ENCODE measurements at places on chromosomes 3 and 15.

DNA sequence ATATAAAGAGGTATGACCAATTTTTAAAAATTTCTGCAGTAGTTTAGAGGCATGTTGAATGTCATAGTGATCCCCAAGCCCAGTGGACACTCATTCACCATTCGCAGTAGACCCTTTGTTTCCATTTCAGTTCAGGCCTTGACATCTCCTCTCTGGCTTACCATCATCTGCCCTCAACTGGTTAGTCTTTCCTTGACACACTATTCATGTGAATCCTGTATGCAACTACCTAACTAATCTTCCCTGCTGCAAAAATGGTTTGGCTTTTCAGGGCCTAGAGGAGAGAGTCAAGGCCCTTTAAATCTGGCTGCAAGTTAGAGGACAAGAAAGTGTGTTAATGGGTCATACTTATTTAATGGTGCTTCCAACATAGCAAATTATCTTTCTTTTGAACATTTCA lies 10.9 kb downstream of the APH1B start:
- peaks cover 6% of the 10 kb centered on the region for H3K4me1 ChIP-seq
- peaks cover 20% of the 10 kb centered on the region for H3K36me3 ChIP-seq
- H3K4me3 ChIP-seq: no peak overlapping the region
- DNase-seq: no peak
- no peaks in the 10 kb centered on the region for H3K27me3 ChIP-seq

- no peak overlapping the region for H3K27ac ChIP-seq
- H3K4me1 ChIP-seq: no peaks in the 10 kb centered on the region
- H3K4me3 ChIP-seq: no peak overlapping the region
- DNase-seq: no peak
- H3K36me3 ChIP-seq: no peaks in the 10 kb centered on the region
These were observed 60.8 kb upstream of the GALNT15 start for GRCh38 chr3:16113704-16114103.

DNA sequence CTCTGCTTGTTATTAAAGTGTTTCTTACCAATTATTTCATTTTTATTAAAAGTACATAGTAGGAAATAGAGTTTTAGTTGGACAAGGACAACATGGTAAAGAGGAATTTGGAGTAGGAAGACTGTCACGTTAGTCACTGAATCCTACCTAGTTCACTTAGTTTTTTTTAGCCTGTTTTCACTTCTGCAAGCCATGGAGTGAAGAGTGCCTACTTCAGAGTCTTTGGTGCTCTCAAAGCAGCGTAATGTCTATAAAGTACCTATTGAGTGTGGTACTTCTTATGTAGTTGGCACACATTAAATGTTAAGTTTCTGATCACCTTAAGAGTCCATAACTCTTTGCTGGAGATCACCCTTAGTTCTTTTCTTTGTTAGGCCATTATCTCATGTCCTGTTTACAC lies 78.7 kb downstream of the LPP start:
- peaks cover 14% of the 10 kb centered on the region for H3K36me3 ChIP-seq
- H3K4me1 ChIP-seq: peaks cover 51% of the 10 kb centered on the region
- H3K4me3 ChIP-seq: no peak overlapping the region
- no peaks in the 10 kb centered on the region for H3K27me3 ChIP-seq
- no peak for DNase-seq

- H3K27me3 ChIP-seq: no peaks in the 10 kb centered on the region
- H3K4me3 ChIP-seq: no peak overlapping the region
- H3K27ac ChIP-seq: peak overlapping the region; percentile 14
- H3K4me1 ChIP-seq: peaks cover 13% of the 10 kb centered on the region
These were observed 2.7 kb upstream of the PARP16 start for GRCh38 chr15:65289261-65289854.

DNA sequence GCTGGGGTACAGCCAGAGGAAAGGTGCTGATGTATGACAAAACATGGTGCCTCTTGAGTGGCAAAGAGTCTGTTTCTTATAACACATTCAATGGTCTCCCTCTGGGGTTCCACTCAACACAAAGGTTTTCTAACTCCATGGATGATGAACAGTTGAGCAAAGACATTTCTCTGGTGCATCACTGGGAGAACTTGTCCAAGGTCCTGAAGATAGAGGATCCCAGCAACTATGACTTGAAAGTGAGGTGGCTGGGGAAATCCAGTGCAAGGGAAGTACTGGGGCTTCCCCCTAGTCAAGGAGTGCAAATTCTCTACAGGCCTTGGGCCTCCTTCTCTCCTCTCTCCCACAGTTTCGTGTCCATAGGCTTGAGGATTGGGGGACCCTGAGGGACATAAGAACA lies 431.1 kb downstream of the WDR72 start:
- no peaks in the 10 kb centered on the region for H3K4me1 ChIP-seq
- DNase-seq: no peak
- H3K36me3 ChIP-seq: no peaks in the 10 kb centered on the region
- H3K27me3 ChIP-seq: no peaks in the 10 kb centered on the region
- H3K27ac ChIP-seq: no peak overlapping the region

- peak overlapping the region; percentile 87 for H3K4me3 ChIP-seq
- peaks cover 31% of the 10 kb centered on the region for H3K27me3 ChIP-seq
- DNase-seq: peak; percentile 15
- peaks cover 26% of the 10 kb centered on the region for H3K4me1 ChIP-seq
These were observed 619 bp upstream of the CMTM8 start for GRCh38 chr3:32237670-32238452.

GRCh38 chr15:69957175-69957574 lies 140.5 kb downstream of the TLE3 start:
- H3K4me1 ChIP-seq: peaks cover 6% of the 10 kb centered on the region
- H3K27me3 ChIP-seq: peaks cover 28% of the 10 kb centered on the region
- no peaks in the 10 kb centered on the region for H3K36me3 ChIP-seq
- no peak overlapping the region for H3K4me3 ChIP-seq
- no peak for DNase-seq

GRCh38 chr3:124491098-124491497 lies 239.2 kb upstream of the UMPS start:
- no peak overlapping the region for H3K4me3 ChIP-seq
- H3K27me3 ChIP-seq: peaks cover 29% of the 10 kb centered on the region
- H3K36me3 ChIP-seq: no peaks in the 10 kb centered on the region
- H3K4me1 ChIP-seq: peaks cover 2% of the 10 kb centered on the region

- no peak overlapping the region for H3K27ac ChIP-seq
- DNase-seq: no peak
- no peaks in the 10 kb centered on the region for H3K27me3 ChIP-seq
- no peak overlapping the region for H3K4me3 ChIP-seq
These were observed 15.3 kb downstream of the GABPB1 start for GRCh38 chr15:50339717-50340116.

GRCh38 chr3:46183330-46183729 lies 24.8 kb downstream of the CCR1 start:
- no peaks in the 10 kb centered on the region for H3K27me3 ChIP-seq
- no peak overlapping the region for H3K4me3 ChIP-seq
- peaks cover 35% of the 10 kb centered on the region for H3K4me1 ChIP-seq
- no peak for DNase-seq
- H3K27ac ChIP-seq: no peak overlapping the region
- H3K36me3 ChIP-seq: peaks cover 12% of the 10 kb centered on the region

- H3K4me1 ChIP-seq: peaks cover 14% of the 10 kb centered on the region
- no peak for DNase-seq
- H3K4me3 ChIP-seq: no peak overlapping the region
- no peak overlapping the region for H3K27ac ChIP-seq
- no peaks in the 10 kb centered on the region for H3K36me3 ChIP-seq
These were observed 535 bp downstream of the C2CD4B start for GRCh38 chr15:62164396-62165103.

GRCh38 chr15:48657950-48658591 lies 12.6 kb upstream of the FBN1 start:
- H3K27me3 ChIP-seq: peaks cover 8% of the 10 kb centered on the region
- no peak overlapping the region for H3K27ac ChIP-seq
- H3K4me1 ChIP-seq: no peaks in the 10 kb centered on the region
- peaks cover 5% of the 10 kb centered on the region for H3K36me3 ChIP-seq

GRCh38 chr3:160709477-160710182 lies 32.7 kb downstream of the ARL14 start:
- H3K27ac ChIP-seq: no peak overlapping the region
- no peaks in the 10 kb centered on the region for H3K36me3 ChIP-seq
- H3K27me3 ChIP-seq: peaks cover 39% of the 10 kb centered on the region
- no peak for DNase-seq
- H3K4me3 ChIP-seq: no peak overlapping the region

- H3K4me3 ChIP-seq: peak within 1 kb of the TSS; percentile 56
- peak; percentile 17 for DNase-seq
- H3K36me3 ChIP-seq: no peaks in the 10 kb centered on the region
- no peak within 1 kb of the TSS for H3K27ac ChIP-seq
- peaks cover 11% of the 10 kb centered on the region for H3K4me1 ChIP-seq
These were observed at the start of gene CEMIP for GRCh38 chr15:80778964-80779657. CEMIP (plus strand) TSS chr15:80779370; CDS start chr15:80873880, 94,510 bp downstream.

- no peaks in the 10 kb centered on the region for H3K27me3 ChIP-seq
- no peaks in the 10 kb centered on the region for H3K4me1 ChIP-seq
- no peak for DNase-seq
- no peak overlapping the region for H3K27ac ChIP-seq
- H3K36me3 ChIP-seq: no peaks in the 10 kb centered on the region
These were observed 657.0 kb downstream of the TUSC7 start for GRCh38 chr3:117366574-117366973.

- H3K36me3 ChIP-seq: no peaks in the 10 kb centered on the region
- H3K27ac ChIP-seq: no peak overlapping the region
- peaks cover 11% of the 10 kb centered on the region for H3K4me1 ChIP-seq
- H3K27me3 ChIP-seq: no peaks in the 10 kb centered on the region
- no peak overlapping the region for H3K4me3 ChIP-seq
These were observed 185.7 kb upstream of the THRB start for GRCh38 chr3:24680214-24680967.

DNA sequence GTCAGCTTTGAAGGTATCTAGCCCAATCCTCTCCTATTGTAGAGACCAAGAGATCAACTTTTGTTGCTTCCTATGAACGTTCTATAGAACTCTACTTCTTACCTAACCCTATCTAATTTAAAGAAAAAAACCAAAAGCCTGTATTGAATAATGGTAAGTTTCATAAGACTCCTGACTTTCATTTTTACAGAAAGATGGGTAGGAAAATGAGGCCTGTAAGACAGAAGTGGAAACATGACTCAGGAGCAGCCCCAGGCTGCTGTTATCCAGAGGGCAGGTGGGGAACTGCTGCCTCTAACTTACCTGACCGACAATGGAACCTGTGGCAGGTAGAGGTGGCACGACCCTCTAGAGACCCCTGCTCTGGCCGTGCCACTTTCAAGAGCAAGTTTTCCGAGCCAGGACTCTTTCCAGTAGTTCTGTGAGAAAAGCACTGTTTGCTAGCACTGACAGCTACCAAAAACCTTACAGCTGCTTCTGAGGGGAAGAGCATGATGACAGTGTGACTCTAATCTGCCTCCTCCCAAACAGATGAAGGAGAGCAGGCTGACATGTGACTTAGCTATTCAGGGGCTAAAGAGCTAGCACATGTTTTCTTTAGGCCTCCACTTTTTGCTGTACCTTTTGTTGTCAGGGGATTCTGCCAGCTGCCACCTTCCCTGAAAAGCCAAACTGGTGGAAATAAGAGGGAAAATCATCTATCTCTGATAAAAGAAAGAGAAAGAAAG lies 17.5 kb downstream of the POPDC2 start:
- H3K4me3 ChIP-seq: no peak overlapping the region
- DNase-seq: no peak
- H3K4me1 ChIP-seq: peaks cover 17% of the 10 kb centered on the region
- H3K36me3 ChIP-seq: peaks cover 27% of the 10 kb centered on the region
- H3K27ac ChIP-seq: no peak overlapping the region

DNA sequence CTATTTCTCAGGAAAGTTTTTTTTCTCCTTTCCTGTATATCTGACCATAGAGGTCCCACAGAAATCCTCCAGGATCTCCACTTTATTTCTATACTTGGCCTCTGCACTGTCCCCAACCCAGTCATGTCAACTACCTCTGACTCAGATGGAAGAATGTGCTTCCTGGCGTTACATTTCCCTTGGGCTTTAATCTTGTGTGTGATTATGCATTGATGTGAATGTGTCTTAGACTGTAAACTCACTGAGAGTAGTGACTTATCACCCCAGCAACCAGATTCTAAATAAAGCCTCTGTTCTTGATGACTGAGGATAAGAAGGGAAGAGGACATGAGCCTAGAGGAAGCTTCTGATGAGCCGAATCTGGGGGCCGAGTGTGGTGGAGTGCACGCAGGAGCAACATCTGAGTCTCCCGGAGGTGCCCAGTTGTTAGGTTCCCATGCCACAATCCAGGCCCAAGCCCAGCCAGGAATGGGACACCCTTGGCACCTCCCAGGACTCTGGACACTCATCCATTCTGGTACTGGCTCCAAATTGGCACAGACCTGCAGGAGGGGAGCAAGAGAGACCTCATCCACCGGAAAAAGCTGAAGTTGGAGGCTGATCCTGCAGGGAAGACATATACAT lies 32.1 kb upstream of the HEG1 start:
- no peaks in the 10 kb centered on the region for H3K4me1 ChIP-seq
- H3K27me3 ChIP-seq: no peaks in the 10 kb centered on the region
- no peak for DNase-seq
- H3K36me3 ChIP-seq: no peaks in the 10 kb centered on the region
- no peak overlapping the region for H3K4me3 ChIP-seq

DNA sequence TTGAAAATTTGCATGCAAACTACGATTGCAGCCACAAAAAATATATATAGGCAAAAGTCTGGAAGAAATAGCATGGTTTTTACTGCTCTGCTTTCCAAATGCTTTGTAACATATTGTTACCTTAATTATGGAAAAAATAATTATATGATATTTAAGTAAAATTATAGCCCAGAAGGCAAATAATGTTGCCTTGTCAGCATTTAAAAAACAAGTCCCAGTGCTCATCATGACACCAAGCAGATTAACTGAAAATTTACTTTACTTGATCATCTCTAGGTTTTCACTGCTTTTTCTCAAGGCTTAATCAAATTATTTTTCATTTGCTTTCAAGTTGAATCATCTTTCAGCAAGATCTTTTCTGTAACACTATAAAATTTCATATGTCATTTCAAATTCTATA lies 262.9 kb downstream of the ZMAT3 start:
- H3K4me1 ChIP-seq: no peaks in the 10 kb centered on the region
- no peak overlapping the region for H3K4me3 ChIP-seq
- no peak for DNase-seq
- no peaks in the 10 kb centered on the region for H3K27me3 ChIP-seq
- no peak overlapping the region for H3K27ac ChIP-seq

- peak; percentile 85 for DNase-seq
- H3K4me3 ChIP-seq: peak overlapping the region; percentile 88
- H3K36me3 ChIP-seq: no peaks in the 10 kb centered on the region
- peak overlapping the region; percentile 95 for H3K27ac ChIP-seq
These were observed 6.2 kb downstream of the MELTF start for GRCh38 chr3:197023241-197023997.
